ENCODE measurements at places on chromosomes 7 and 10.
A peak's percentile ranks its signal among the peaks of the same experiment; 100 is the strongest.

DNA sequence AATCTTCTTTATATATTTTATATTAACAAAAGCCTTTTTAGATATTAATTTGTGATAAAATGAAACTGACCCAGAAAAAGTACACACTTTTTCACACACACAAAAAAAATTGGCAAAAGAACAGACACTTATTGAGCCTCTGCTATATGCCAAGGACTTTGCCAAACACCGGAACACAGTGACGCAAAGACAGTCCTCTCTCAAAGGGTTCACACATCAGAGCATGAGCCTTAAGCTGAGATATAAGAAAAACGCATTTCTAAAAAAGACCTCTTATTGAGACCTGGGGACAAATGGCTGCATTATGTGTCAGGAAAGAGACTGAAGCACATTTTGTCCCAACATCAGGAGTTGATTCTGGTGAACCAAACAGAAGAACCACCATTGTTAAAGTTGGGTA, 24.0 kb upstream of the ABCB4 start:
- no peak for DNase-seq

GRCh38 chr10:28616514-28616913, 60.8 kb upstream of the BAMBI start:
- no peak for DNase-seq

GRCh38 chr10:112985690-112986543, 35.9 kb downstream of the TCF7L2 start:
- DNase-seq, result peak; percentile 56

GRCh38 chr10:131751827-131752775, 148.7 kb upstream of the PPP2R2D start:
- no peak for DNase-seq

All from cardiac fibroblast (primary cell).